LoVo (cell line): ENCODE measurements at places on chromosomes 2 and 18.
A peak's percentile ranks its signal among the peaks of the same experiment; 100 is the strongest.

GRCh38 chr2:238243496-238244076 is 3.7 kb upstream of the HES6 start:
- no peak for DNase-seq

DNA sequence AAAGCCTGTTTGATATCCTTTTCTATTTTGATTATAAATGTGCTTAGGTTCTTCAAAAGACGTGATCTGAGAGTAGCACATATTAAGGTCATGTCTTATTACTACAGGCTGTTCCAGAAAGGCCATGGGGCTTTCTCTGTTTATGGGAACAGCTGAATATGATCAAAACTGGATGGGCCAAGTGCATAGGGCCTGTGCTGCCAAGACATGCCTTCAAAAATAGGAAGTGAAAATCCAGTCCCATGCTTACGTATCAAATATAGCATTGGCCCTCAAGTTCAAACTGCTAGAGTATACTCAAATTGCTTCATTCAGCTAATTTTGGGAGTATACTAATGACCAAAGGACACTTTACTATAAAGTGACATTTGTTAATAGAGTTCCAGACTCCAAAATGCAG is 24.1 kb downstream of the SLC25A52 start:
- DNase-seq = no peak

DNA sequence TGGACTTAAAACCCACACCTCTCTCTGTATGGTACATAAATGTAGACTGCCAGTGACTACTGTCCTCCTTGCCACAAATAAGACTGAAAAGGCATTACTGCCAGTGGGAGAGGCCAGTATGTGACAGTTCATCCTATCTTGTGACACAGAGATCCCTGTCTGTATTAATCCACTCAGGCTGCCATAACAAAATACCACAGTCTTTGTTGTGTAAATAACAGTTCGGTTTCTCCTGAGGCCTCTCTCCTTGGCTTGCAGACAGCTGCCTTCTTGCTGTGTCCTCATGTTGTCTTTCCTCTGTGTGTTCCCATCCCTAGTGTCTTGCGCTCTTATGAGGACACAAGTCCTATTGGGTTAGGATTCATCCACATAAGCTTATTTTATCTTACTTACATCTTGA is 46.4 kb upstream of the IL1RL1 start:
- no peak for DNase-seq

DNA sequence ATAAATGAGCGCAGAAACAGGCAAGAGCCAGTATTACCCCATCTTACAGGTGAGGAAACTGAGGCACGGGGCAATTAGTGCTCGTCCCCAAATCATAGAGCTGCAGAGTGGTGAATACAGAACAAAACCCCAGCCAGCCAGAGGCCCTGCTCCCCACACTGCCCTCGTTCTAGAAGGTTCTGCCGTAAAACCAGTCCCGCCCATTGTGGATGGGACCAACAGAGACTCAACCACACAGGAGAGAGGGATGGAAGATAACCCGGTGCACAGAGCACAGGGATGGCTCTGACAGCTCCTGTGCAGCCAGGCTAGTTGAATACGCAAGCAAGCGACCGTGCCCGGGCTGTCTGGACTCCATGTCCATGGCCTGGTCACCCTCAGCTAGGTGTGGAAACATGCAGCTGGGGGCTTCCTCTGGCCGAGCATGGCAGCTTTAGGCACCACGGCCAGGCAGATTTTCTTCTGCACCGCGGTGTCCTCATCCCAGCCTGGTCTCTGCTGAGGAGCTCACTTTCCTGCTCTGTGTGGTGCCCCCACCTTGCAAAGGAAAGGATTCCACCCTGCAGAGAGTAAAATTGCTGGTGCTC is 146.4 kb downstream of the TPO start:
- DNase-seq = no peak

- no peak for DNase-seq
Measured at GRCh38 chr2:196703695-196704094, 64.2 kb downstream of the CCDC150 start.

DNA sequence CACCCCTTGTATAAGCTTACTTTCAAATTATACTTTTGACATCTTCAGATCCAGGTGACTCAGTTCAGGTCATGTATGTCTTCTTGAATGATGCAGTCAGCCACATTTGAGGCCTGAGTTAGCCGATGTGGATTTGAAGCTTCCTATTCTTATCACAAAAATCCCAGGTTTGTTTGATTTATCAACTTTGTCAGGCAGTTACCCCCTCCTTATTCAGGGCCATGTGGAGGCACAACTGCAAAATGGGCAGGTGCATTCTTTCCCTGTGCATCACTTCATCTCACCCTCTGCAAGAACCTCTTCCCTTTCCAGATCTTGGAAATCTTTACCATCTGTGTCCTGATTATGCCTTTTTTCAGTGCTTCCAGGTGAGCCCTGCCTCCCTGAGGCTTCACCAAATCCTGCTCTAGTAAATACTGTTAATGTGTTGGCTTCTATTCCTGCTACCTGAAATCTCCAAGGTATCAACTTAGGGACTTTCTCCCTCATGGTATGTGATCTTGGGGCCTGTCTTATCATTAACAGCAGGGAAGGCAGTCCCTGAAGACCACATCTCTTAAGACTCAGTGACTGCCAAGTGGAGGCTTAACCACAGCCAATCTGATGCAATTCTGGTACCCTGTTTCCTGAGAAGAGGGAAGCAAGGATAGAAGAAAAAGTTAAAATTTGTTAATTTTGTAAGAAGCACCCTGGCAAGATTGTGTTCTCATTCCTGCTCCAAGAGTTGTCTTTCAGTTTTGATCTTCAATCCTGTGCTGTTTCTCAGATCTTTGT is 9.4 kb upstream of the ARHGAP28 start:
- DNase-seq = no peak

- no peak for DNase-seq
Measured at GRCh38 chr18:74949611-74950010, 259.3 kb downstream of the PTGR3 start.

DNA sequence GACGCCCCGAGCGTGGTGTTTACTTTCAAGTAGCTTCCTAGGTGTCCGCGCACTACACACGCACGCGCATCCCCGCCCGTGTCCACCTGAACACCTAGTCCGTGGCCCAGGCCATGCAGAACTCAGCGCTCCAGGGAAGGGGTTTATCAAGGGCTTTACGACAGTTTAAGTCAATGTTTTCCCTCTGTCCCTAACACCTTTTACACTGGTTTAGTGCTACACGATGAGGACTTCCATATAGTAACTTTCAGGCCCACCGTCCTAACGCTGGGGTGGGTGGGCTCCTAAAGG is 1.4 kb upstream of the BCL2 start:
- DNase-seq = peak; percentile 57

DNA sequence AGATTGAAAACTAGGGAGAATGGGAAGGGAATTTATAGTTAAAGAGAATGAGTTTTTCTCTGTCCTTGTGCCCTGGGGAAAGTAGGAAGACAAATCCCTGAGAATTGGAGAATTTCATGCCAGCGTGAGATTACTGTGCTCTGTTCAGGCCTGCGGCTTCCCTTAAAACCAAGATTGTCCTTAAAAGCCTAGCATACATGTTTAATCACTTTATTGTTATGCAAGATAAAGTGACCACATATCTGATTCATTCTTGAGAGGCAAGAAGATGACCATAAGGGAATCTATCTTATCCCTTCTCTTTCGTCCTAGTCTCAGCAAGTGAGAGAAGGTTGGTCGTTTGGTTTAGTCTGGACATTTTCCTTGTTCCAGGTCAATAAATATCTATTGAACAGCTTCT is 75.9 kb downstream of the ADCYAP1 start:
- DNase-seq = no peak

GRCh38 chr18:69158944-69159343 is 241.7 kb upstream of the DOK6 start:
- DNase-seq = no peak

DNA sequence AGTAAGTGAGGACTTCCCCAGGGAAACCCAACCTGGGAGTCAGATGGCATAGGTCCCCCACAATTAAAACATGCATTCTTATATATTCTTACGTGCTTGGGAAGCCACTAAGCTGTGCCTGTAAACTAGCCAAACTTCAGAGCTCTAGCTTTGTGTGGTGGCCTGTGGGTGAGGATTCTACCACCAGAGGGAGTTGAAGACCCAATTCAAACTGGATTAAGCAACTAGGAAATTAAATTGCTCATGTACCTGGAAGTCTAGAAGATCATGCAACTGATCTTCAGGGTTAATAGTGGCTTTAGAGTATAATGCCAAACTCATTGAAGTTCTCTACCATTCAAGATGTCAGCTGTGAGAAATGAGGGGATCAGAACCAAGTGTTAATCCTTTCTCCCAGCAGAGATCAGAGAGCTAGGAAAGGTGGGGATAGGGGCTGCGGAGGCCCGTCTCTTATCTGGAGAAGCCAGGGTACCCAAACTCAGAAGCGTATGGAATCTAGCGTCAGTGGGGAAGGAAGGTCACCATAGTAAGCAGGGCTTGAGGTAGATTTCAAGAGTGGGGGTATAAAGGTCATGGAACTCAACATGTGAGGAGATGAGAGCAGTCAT is 53.2 kb upstream of the CCDC85A start:
- DNase-seq = peak; percentile 32

DNA sequence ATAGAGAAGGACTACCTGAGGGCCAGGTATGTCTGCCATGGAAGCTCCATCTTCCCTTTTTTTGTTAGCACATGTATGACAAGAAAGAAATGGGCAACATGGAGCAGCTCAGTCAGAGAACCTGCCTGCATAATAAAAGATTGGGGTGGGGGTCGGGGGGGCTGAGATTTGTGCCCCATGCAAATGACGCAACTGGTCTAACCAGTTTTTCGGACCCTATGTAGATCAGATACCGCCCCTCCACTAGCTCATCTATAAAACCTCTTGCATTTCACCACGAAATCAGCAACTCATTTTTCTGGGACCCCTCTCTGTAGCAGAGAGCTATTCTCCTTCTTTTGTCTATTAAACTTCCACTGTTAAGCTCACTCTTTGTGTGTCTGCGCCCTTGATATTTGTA is 657.2 kb downstream of the ERBB4 start:
- DNase-seq = no peak

GRCh38 chr18:68456985-68457384 is 257.9 kb downstream of the TMX3 start:
- no peak for DNase-seq

DNA sequence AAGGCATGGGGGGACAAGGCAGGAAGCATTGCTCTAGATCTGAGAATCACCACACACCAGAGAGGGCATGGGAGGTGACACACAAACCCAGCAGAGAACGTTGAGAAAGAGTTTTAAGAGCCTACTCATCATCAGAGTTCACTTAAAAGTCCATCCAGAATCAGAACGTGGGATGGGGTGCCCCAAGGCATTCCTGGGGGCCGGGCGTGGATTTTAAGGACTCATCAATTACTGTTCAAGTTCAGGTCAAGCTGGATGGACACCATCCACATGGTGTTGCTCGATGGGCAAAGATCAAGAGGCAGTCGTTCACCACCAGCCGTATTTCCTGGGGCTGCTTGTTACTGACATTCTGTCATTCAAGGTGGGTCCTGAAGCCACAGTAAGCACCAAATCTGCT is 34.9 kb downstream of the BCL11A start:
- no peak for DNase-seq

DNA sequence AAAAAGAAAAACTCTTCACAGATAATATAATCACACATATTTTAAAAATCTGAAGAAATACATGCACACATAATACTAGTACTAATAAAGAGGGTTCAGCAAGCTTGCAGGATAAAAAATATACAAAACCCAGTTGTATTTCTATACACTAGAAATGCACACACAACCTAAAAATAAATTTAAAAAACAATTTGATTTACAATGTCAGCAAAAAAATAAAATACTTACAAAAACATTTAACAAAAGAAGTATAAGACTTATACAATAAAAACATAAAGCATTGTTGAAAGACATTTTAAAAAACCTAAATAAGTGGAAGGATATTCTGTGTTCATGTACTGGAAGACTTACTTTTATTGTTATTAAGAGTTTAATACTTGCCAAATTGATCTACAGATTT is 81.7 kb upstream of the ALK start:
- DNase-seq = no peak

DNA sequence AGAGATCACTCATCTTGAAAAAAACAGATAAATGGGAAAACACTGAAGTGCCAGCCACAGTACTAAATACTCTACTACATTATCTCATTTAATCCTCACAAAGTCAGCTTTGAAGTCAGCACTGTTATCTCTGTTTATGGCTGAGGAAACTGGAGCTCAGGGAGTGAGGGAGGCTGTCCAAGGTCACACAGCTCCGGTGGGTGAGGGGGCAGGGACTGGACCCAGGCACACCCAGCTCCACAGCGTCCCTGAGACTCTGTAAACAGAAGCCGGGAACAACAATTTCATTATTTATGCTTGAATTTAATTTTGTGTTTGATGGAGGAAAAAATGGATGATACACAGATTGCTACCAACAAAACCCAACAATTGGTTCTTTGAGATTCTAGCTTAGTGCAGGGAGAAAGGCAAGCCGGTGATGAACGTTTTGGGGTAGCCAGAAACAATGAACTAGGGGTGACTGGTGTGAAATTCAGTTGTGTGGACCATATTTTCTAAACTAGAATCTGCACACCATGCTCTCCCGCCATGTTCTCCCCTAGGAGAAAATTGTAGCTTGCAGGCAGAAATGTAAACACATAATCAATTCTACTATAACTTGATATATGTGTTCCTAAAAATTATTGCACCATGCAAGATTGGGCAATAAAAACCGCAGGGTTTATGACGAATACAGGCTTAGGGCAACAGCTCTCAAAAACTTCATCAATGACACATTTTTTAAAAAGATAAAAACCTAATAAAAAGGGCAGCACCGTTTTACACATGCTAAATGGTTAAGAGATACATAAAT is at the start of gene GREB1:
GREB1 (plus strand) TSS at position 768 of the 793 bp plus-strand sequence. CDS start 22,570 bp downstream, outside the sequence.
- no peak for DNase-seq

DNA sequence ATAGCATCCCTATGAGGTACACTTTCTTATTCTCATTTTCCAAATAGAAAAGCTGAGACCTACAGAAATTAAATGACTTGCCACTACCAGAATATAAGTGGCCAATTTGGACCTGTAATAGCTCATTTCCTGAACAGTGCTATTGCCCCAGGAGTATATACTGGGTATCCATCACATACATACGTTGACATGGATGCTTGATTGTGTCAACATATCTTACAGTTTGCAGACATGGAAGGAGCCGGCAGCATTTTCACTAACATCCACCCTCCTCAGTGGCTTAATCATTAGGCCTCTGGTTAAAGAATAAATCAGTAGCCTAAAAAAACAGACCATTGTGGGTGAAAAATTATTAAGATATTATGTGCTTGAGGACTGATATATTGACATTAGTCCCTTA is 829.3 kb downstream of the LRP1B start:
- no peak for DNase-seq

DNA sequence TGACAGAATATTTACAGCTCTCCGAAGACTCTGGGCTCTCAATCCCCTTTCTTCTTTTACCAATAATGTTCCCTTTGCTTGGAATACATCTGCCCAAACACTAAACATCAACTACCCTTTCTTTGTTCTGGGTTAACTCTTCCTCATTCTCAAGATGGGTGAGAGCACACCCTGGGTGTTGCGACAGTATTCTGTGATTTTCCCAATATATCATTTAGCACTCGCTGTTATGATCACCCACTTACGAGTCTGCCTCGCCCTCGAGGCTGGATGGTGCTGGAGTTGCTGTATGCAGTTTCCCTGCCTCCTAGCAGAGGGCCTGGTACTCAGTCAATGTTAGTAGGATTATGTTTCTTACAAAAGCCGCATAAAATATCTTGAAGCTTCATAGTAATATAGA is 93.2 kb downstream of the SOCS6 start:
- peak; percentile 69 for DNase-seq

- DNase-seq = peak; percentile 29
Measured at GRCh38 chr2:234686088-234686890, 189.4 kb upstream of the ARL4C start.

GRCh38 chr2:98907966-98908905 is 27.8 kb downstream of the CRACDL start:
- DNase-seq = no peak
